ENCODE measurements at places on chromosomes 13 and 19.

- DNase-seq, result no peak
Observed at GRCh38 chr19:33683881-33684537, 62.3 kb downstream of the CHST8 start.

GRCh38 chr13:75968103-75968838, 332.1 kb downstream of the LMO7 start:
- DNase-seq, result no peak

GRCh38 chr13:113638173-113638746, 19.7 kb downstream of the ATP4B start:
- no peak for DNase-seq

- no peak for DNase-seq
Observed at GRCh38 chr19:11012507-11012906, 51.7 kb downstream of the SMARCA4 start.

DNA sequence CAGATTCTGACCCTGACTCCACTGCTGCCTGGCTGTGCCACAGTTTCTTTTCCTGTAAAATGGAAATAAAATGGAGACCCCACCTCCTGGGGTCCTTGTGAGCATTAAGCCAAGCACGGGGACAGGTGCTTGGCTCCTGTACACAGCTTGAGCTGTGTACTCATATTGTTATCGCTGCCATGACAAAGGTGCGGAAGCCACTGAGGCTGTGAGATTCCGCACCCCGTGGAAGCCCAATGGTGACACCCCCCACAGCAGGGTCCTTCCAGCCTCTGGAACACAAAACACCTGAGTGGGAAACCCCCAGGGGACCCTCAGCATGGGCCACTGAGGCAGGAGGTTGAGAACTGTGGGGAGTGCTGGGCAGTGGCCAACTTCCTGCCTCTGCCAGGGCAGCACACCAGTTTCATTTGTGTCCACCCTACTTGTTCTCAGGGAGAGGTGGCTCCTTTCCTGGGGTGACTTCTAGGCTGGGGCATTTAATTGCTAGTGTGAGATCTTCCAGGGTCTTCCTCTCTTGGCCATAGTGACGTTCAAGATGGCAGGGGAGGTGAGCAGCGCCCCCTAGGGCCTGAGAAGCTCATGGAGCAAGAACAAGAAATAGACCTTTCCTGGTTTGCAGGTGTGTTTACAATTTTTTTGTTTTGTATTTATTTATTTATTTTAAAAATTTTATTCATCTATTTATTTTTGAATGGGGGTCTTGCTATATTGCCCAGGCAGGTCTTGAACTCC, 5.4 kb upstream of the JSRP1 start:
- peak; percentile 76 for DNase-seq

DNA sequence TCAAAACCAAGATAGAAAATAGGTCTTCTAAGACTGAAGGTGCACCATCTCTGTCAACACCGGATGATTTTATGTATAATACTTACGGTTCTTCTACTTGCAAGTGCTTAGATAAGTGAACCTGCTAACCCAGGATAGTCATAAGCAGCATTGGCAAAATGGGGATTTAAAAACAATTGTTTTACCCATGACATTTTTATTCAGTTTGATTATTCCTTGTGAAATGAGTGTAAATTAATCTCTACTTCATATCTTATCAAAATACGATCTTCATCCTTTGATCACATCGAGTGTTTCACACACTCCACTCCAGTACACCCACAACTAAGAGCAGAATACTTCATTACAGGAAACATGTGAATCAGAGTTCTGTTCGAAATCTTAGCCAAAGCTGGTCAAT, 23.0 kb upstream of the MTRF1 start:
- peak; percentile 43 for DNase-seq

DNA sequence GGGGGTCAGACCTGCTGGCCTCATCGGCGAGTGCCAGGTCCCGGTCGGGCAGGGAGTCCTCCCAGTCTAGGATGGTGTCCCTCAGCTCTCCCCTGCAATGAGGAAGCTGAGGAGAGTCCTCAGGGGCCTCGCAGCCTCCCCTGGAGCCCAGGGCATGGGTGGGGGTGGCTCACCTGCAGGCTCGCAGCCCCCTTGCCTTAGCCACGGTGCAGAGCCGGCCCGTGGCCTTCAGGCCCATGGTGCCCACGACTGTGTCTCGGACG, 6.8 kb downstream of the SIRT6 start:
- DNase-seq, result no peak

- no peak for DNase-seq
Observed at GRCh38 chr13:83839146-83839545, 43.1 kb downstream of the SLITRK1 start.

DNA sequence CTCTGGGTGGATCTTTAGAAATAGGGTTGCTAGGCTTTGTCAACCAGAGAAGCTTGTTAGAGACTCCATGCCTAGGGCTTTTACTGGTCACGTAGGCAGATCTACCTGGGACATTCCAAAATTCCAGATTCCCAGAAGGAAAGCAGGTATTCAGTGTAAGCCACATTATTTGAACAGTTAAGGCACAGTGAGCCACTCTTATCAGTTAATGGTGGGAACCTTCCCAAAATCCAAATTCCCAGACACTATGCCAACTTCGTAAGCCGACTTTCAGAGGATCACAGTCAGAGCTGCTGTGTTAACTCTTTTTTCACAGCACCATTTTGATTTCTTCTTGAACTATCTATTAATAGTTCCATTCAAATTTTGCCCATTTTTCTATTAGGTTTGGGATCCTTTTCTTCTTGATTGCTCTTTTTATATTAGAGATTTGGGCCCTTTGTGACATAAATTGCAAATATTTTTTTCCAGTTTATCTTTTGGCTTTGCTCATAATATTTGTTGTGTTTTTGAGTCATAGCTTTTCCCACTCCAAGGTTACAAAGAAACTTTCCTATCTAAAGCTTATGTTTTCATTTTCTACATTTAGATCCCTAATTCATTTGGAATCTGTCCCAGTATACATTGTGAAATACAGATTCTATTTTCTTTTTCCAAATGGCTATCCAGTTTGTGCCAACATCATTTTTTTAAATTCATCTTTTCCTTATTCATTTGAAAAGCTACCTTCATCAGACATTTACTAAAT, 77.3 kb downstream of the DHRS12 start:
- DNase-seq, result no peak

DNA sequence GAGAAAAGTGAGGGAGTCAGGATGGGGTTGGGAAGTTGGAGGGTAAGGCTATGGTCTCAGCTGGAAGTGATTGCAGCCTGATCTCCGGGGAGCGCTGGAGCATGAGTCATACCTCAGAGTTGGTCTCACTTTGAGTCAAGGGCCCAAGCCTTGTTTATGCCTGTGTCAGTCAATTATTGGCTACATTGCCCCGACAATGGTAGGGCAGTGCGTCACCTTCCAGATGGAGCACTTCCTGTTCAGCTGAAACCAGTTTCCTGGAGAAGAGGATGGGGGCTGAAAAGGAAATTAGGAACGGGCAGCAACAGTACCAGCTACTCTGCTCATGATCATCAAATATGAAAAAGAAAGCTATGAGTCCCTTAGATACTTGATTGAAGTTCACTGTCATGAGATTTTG, 60.4 kb downstream of the ADGRE1 start:
- DNase-seq, result no peak
